ENCODE measurements at places on chromosomes 3 and 15.

DNA sequence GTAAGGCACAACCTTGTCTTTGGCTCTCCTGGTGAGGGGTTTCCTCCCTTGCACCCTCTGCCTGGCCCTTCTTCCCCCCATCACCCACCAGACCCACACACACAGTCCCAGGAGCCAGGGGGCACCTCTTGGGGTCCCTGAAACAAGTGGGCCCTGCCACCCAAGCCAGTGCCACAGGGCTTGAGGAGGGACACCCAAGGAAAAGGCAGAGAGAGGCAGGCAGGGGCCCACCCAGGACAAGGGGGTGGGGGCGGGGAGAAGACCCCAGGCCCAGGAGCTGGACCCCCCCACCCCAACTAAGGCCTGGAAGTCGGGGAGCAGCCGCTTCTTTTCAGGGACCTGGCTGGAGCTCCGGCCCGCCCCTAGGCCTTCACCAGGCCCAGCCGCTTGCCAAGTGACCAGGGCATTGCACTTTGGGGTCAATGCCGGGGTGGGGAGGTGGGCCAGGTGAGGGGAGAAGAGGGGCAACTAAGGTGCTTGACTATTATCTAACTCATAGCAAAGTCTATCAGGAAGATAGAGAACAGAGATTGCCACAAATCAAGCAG lies 88.9 kb downstream of the KCNMB2 start:
- no peak for DNase-seq

DNA sequence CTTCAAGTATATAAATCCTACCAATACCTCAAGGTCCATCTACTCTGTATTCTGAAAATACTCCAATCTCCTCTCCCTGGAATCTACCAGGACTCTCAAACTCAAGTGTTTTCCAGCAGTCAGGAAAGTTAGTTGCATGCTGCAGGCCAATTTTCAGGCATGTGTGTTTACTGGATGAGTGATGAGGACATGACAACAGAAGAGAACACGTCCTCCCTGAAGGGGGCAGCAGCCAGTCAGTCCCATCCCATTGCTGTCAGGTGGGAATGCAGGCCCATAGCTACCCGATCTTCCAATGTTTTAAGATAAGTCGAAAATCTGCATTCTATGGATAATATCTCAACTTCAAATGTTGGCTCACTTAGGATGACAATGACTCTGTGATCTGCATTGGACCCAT lies 496.2 kb downstream of the FHIT start:
- DNase-seq = no peak

DNA sequence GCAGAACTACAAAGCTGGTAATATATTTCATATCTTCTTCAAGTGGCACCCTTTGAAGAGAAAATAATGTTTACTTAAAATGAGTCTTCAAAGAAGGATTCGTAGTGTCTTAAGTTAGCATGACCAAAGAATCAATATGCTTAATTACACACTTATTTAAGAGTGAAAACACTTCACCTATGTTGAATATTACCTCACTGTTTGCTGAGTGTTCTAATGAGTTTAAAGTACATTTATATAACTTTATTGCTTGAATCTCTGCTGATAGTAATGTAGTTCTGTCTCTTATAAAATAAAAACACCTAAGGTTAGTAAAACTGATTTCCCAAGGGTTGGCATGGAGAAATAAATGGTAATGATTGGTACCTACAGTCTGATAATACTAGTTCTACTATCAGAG lies 143.3 kb upstream of the SLC2A2 start:
- no peak for DNase-seq

- no peak for DNase-seq
Measured at GRCh38 chr15:62409466-62409865, 244.4 kb upstream of the C2CD4B start.

DNA sequence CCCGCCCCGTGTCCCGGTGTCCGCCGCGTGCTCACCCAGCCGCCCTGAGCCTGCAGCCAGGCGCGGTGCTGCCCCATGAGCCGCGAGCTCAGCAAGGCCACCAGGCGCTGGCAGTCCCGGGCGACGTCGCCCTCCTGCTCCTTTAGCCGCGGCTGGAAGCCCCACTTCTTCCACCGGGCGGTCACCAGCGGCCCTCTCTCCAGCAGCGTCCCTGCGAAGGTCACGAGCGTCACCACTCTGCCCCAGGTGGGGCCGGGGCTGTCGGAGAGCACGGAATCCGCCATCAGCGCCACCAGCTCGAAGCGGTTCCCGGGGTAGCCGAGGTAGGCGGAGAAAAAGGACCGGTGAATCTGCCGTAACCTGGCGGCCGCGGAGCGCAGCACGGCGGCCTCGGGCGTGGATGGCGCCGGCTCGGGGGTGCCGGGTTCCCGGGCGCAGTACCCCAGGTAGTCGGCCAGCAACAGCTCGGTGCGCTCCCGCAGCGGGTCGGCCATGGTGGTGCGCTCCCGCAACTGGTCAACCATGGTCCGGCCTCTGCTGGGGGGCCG lies 298 bp downstream of the BCL2L10 start:
- DNase-seq = no peak

- DNase-seq = no peak
Measured at GRCh38 chr15:36579792-36580431, 486 bp downstream of the CDIN1 start.

GRCh38 chr15:94417501-94418293 lies 186.3 kb downstream of the MCTP2 start:
- DNase-seq = no peak

GRCh38 chr15:96670389-96670788 lies 339.9 kb downstream of the NR2F2 start:
- DNase-seq = no peak

- no peak for DNase-seq
Measured at GRCh38 chr3:155188031-155188430, 105.5 kb downstream of the STRIT1 start.

- no peak for DNase-seq
Measured at GRCh38 chr15:59436774-59437141, 1.2 kb upstream of the FAM81A start.

DNA sequence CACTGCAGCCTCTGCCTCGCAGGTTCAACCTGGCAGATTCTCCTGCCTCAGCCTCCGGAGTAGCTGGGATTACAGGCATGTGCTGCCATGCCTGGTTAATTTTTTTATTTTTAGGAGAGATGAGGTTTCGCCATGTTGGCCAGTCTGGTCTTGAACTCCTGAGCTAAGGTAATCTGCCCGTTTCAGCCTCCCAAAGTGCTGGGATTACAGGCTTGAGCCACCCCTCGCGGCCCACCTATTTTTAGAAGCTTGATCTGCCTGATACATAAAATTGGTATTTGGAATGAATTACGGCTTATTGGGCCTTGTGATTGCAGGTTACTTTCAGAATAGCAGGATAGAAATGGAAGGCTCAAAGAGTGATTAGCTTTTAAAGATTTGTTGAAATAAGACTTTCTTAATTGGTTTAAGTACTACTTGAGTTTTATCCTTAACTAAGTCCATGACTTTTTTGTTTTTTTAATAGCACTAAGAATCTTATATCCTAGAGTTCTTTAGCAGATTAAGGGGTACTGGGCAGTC lies 25.0 kb downstream of the GMPS start:
- no peak for DNase-seq

DNA sequence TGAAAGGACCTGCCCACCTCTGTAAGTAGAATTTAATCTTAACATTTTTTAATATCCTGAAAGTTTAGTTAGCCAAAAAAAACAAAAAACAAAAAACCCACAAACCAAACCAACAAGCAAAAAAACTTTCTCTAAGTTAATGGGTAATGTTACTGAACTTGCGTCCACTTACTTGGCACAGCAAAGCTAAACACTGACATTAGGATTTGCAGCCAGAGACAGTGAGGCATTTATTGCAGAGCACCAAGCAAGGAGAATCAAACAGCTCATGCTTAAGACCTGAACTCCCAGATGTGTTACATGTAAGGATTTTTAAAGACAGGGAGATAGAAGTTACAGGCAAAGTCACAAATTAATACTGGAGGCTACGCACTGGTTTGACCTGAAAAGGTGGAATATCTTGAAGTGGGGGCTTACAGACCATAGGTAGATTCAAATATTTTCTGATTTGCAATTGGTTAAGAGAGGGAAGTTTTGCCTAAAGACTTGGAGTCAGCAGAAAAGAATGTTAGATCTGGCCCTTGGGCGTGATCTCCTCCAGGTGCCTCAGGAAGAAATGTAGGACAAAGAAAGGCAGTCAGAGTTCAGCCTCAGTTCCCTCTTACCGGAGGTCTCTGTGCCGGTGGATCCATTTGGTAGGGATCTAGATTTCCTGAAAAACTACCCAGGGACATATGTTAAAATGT lies 205.0 kb downstream of the ADAMTSL3 start:
- no peak for DNase-seq

- DNase-seq = no peak
Measured at GRCh38 chr3:111676211-111677006, 81.3 kb upstream of the ZBED2 start.

- no peak for DNase-seq
Measured at GRCh38 chr15:51721199-51721960, 16.1 kb downstream of the LYSMD2 start.

GRCh38 chr3:31829010-31829409 lies 152.1 kb downstream of the OSBPL10 start:
- no peak for DNase-seq

- DNase-seq = no peak
Measured at GRCh38 chr15:87343966-87344365, 912.6 kb downstream of the NTRK3 start.

- no peak for DNase-seq
Measured at GRCh38 chr3:59653405-59654122, 603.7 kb upstream of the CFAP20DC start.

DNA sequence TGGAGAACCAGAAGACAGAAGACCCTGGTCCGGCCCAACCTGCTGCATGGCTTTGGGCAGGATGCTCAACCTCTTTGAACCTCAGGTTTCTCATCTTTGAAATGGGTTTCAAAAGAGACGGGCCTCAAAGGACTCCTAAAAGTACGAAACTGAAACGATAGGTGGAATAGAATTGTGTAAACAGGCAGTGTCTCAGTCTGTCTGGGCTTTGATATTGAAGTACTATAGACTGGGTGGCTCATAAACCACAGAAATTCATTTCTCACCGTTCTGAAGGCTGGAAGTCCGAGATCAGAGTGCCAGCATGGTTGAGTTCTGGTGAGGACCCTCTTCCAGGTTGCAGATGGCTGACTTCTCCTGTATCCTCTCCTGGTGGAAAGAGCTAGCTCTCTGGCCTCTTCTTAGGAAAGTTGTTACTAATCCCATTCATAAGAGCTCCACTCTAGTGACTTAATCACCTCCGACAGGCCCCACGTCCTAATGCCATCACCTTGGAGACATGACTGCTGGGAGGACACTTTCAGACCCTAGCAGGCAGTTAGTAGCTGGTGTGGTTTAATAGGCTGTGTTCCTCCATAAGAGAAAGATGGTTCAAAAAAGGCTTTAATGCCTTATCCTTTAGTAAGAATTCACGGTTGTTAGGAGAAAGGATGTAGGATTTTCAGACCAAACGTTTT lies 35.7 kb downstream of the SSUH2 start:
- DNase-seq = no peak

GRCh38 chr3:95097493-95097892 lies 1034.6 kb downstream of the NSUN3 start:
- DNase-seq = no peak

GRCh38 chr15:89556413-89557262 lies 18.6 kb upstream of the TICRR start:
- DNase-seq = no peak

- no peak for DNase-seq
Measured at GRCh38 chr3:161941891-161942290, 445.3 kb downstream of the OTOL1 start.

- DNase-seq = no peak
Measured at GRCh38 chr3:117358717-117359314, 649.2 kb downstream of the TUSC7 start.

- DNase-seq = no peak
Measured at GRCh38 chr3:41236228-41236627, 36.9 kb downstream of the CTNNB1 start.

- no peak for DNase-seq
Measured at GRCh38 chr15:40545457-40545856, 19.4 kb downstream of the CCDC32 start.

- no peak for DNase-seq
Measured at GRCh38 chr3:123401836-123402530, 46.9 kb downstream of the ADCY5 start.

DNA sequence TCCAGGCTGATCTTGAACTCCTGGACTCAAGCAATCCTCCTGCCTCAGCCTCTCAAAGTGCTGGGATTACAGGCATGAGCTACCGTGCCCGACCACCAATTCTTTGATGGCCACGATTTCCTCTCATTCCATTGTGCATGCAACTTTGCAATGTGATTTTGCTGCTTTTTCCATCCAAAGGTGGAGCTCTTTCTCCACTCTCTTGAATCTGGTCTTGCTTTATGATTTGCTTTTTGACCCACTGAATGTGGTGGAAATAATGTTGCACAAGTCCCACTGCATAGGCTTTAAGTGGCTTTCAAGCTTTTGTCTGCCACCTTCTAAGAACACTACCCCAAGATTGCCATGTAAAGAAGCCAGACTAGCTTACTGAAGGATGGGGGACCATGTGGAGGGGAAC lies 10.6 kb downstream of the RPS27L start:
- DNase-seq = no peak

GRCh38 chr3:156024904-156025533 lies 95.4 kb upstream of the KCNAB1 start:
- DNase-seq = no peak

DNA sequence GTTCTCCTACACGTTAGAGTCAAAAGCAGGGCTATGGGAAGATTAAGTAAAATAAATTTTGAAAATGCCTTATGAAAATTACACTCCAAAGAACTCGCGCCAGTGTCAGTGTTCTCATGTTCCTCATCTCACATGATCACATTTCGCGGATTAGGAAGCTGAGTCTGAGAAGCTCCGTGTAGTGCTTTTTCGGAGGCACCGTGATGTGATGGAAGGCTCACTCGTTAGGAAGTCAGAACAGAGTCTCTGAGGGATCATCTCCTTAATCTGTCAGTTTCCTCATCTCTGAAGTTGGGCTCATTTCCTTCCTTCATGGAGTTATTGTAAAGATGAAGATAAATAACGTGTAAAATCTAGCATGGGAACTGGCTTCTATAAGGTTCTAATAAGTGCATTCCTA lies 3.2 kb downstream of the ADIPOQ start:
- DNase-seq = no peak

DNA sequence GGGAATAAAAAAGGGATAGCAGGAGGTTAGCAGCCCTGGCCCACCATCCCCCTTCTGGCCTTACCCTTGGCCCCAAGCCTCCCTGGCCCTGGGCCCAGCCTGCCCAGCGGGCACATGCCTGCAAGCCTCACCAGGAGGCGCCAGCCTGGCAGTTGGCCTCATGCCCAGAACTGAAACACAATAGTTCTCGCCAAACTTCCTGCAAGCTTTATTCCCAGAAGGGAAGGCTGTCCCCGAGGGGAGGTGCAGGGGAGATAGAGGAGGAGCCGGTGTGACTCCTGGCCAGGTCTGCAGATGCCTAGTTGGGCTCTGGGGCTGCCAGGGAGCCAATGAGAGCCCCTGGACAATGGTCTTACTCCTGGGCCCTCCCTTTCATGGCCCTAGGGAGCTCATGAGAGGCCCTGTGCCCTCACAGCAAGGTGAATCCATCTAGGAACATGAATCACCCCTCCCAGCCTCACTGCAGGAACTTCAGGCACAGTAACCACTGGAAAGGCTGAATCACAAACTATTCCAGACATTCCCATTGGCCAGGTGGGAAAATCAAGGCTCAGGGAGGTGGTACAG lies 4.0 kb downstream of the CCDC33 start:
- DNase-seq = no peak

- no peak for DNase-seq
Measured at GRCh38 chr15:65626856-65627255, 5.1 kb downstream of the SLC24A1 start.
